ENCODE measurements at places on chromosomes 13 and 19.

DNA sequence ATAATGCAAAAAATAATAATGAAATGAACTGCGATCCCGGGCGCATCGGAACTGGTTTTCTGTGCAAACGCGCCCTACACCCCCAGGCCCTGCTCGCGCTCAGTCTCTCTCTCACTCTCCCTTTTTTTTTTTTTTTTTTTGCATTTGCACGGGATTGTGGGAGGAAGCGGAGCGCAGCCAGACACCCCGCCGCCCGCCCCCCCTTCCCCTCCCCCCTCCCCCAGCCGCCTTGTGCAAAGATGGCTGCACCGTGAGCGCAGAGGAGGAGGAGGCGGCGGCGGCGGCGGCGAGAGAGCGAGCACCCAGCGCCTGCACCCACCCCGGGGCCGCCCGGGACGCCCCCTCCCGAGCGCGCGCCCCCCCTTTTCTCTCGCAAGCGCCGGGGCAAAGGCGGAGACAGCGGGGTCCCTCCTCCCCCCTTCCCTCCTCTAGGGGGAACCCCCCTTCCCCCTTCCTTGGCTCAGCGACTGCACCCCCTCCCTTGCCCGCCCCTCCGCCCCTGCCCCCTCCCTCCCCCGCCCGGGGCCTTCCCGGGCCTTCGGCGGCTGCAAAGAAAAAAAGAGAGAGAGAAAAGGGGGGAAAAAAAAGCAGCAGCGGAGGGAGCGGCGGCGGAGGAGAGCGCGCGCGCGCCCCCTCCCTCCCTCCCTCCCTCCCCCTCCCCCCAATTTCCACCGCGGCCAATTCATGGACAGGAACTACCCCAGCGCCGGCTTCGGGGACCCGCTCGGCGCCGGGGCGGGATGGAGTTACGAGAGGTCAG, at the start of gene PRR12:
Gene PRR12 (plus strand): TSS at position 212 of the 760 bp plus-strand sequence. CDS start 473 bp downstream, at position 685.
- peak; percentile 53 for DNase-seq

- DNase-seq = no peak
These were observed 19.4 kb downstream of the ACTN4 start for GRCh38 chr19:38666663-38667511.

DNA sequence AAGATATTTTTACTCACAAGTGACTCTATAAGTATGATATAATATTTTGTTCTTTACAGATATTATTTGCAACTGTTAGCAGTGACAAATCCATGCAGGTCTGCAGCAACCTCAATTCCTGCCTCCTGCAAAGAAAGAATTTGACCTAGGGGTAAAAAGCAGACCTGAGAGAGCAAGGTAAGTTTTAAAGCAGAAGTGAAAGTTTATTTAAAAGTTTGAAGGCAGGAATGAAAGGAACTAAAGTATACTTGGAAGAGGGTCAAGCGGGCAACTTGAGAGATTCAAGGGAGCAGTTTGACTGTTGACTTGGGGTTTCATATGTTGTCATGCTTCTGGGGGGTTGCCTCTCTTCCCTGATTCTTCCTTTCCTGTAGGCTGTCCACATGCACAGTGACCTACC, 520.1 kb upstream of the PCDH20 start:
- no peak for DNase-seq

DNA sequence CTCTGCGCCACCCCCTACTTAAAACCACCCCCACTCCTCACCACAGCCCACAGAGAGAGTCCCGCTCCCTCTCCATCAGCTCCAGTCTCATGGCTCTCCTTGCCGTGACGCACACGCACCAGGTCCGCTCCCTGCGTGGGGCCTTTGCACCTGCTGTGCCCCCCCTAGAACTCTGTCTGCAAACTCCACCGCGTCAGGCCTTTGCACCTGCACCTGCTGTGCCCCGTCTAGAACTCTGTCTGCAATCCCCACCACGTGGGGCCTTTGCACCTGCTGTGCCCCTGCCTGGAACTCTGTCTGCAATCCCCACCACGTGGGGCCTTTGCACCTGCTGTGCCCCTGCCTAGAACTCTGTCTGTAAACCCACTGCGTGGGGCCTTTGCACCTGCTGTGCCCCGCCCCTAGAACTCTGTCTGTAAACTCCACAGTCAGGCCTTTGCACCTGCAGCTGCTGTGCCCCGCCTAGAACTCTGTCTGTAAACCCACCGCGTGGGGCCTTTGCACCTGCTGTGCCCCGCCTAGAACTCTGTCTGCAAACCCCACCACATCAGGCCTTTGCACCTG, 4.2 kb downstream of the SHC2 start:
- DNase-seq = no peak

GRCh38 chr13:77409412-77409811, 82.5 kb upstream of the MYCBP2 start:
- DNase-seq = no peak

DNA sequence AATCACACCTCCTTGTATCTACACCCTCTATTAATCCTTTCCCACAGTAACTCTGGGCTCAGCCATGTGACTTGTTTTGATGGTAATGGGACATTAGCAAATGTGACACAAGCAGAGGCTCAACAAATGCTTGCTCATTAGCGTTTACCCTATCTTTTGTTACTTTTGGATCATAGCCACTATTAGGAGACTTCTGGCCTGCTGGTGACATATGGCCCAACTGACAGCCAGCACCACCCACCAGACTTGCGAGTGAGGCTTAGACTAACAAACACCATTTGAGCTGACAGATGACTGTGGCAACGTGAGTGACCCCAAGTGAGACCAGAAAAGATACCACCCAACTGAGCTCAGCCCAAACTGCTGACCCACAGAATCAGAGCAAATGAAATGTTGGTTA, 154.1 kb downstream of the OLFM4 start:
- DNase-seq = no peak

DNA sequence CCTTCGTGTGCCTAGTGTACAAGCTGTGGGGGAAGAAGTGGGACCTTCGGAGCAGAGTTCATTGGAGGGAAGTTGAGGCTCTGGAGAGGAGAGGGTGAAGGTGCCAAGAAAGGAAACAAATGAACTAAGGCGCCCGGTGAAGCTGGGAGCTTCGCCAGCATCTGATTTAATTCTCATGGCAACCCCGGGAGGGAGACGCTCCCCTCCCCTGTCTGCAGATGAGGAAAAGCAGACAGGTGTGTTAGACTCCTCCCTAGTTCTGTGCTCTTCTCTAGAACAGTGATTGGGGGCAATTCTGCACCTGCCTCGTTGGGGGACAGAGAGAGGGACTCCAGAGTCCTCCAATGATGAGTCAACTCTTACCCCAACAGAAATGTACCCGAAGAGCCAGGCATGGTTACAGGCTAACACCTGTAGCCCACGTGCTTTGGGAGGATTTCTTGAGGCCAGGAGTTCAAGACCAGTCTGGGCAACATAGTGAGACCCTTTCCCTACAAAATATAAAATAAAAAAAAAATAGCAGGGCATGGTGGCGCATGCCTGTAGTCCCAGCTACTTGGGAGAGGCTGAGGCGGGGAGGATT, 4.2 kb downstream of the SSC5D start:
- DNase-seq = no peak

GRCh38 chr13:77349365-77349764, 22.5 kb upstream of the MYCBP2 start:
- no peak for DNase-seq

DNA sequence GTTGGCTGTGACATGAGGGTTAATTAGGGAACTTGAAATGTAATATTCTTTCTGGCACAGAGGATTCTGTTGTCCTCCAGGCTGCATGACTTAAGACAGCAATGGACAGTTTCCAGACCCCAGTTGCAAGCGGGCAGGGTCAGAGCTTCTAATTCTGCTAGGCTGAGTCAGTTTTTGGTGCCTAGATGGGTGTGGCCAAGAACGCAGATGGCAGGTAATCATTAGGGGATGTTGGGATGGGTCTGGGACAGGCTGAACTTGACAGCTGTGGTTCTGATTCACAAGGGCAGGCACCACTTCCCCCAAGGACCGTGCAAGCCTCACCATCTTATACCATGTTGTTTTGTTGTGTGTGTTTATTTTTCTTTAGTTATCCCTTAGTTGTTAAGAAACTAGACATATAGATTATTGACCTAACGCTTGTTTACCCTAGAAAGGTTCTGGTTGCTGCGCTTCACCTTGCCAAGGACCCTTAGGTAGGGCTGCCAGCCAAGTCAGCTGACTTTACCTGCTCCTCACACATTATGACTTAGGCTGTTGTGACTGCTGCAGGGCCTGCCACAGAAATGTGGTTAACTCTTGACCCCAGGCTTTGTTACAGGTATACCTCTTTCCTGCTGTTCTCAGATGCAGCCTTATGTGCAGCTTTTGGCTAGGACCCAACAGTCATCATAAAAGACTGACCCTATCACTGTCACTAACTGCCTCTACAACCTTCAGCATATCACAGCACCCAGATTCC, 117.7 kb upstream of the KLF12 start:
- no peak for DNase-seq

DNA sequence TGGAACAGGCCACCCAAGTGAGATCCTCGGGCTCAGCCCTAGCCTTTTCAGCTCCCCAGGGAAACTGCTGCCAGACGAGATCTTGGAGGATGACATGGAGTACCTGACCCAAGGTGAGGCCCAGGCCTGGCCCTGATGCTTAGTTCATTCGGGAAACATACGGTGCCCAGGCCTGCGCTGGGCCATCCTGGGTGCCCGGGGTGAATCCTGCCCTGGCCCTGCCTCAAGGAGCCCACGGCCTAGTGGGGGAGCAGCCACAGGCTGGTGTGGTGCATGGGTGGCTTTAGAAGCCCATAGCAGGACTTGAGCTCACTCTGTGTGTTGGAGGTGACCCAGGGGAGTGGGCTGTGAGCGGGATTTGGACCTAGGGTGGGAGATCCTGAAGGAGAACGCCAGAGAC, 10.1 kb downstream of the SIX5 start:
- no peak for DNase-seq

DNA sequence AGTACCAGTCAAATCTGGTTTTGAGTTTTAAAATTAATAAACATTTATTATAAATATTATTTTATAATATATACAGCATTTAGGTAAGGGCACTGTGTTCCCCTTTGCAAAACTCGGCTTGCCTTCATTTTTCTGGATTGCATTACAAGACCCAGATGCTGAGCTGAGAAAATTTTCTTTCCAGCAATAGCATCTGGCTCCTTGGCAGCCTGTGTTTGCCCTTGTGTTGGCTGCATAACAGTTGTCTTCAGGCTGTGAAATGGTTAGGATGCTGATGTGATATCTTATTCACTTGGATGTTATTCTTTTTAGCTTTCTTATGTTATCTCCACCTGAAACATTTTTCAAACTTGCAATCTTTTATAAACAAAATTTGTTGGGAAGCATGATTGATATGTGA, 784.4 kb downstream of the DACH1 start:
- no peak for DNase-seq

GRCh38 chr13:59674616-59675015, 489.1 kb downstream of the DIAPH3 start:
- no peak for DNase-seq

DNA sequence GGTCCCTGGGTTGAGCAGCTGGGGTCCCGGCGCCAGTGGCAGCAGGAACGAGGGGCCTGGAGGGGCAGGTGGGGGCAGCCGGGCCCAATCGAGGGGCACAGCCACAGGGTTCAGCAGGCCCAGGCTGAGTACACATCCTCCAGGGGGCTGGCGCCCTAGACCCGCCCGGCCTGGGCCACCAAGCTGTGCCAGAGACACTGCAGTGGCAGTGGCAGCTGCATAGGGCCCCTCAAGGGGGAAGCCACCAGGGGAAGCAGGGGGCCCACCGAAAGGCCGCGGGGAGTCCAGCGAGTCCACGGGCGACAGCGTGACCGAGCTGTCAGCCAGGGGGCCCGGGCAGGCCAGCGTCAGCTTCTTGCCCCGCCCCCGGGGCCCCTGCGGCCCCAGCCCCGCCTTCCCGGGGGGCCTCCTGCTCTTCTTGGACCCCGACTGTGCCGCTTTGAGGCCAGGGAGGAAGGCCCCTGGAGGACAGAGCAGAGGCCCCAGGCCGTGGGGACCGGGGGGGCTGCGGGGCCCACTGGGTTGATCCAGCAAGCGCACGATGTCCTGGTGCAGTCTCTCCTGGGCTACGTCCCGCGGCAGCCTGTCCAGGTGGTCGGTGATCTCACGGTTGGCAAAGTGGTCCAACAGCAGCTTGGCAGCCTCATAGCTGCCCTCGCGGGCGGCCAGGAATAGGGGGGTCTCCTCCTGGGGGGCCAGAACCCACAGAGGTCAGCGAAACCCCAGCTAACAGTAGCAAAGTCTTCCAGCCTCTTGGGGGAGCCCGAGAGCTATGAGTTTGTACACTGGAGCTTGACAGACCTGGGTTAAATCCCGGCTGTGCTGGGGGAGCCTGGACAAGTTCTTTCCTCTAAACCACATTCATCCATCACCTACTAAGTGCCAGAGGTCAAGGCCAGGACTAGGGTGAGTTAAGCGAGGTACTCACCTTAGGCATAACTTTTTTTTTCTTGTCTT, 39.5 kb downstream of the NOTCH3 start:
- DNase-seq = no peak

GRCh38 chr13:33610438-33611120, 207.4 kb upstream of the RFC3 start:
- DNase-seq = peak; percentile 91

DNA sequence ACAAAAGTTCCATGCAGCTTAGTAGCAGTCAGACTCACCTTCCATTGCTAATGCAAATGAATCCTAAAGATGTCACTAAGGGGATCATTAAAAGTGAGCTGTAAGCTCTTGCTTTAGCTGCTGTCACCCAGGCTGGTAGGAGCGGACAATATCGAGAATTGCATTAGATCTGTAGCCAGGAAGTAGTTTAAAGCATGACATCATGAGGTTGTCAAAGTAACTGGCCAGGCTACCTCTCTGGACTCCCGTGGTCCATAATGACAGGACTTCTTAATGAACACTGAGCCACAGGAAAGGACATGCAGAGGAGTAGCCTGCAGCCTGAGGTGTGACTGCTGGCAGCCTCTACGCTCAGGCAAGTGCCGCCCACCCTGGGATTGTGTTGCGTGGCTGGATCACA, 522.3 kb upstream of the NBEA start:
- DNase-seq = no peak

- peak; percentile 96 for DNase-seq
These were observed at the start of gene ZNF256 for GRCh38 chr19:57947419-57948134. Gene ZNF256 (minus strand): TSS chr19:57947706. CDS start chr19:57947474, 232 bp downstream.

DNA sequence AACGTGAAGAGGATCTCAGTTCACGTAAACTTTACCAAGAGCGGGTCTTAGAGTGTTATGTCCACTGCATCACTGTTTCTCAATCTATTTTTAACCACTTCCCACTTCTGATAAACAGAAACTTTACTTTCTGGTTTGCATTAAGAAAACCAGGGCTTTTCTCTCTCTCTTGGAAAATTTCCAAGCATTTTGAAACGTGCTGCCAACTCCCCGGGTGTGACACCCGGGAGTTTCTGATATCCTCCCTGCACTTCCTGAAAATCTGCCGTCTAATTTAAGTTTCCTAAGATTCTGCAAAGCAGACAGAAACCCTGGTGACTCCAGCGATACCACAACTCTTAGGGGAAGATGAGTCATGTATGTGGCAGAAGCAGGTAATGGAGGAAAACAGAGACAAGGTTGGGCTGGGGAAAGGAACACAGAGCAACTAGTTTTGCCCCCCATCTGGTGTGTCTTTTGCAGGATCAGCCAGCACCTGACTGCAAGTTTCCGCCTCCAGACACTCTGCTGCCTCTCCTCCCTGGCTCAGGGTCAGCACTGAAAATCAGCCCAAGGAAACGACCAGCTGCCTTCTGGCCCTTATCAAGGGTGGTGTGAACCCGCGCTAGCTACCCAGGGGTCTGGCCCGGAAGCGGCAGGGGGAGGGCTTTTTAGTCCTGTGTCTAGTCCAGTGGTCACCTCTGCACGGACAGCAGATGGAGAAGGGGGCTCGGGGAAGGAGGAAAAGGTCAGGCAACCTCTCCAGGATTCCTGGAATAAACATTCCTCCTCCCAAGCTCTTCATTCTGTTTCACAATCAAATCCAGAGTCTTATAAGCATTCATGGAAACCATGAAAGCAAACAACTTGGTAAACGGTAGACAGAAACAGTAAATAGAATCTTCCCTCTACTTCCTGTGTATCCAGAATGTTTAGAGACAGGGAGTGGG, 11.3 kb upstream of the FFAR2 start:
- DNase-seq = no peak
